ENCODE measurements at places on chromosomes 13 and 19.
A peak's percentile ranks its signal among the peaks of the same experiment; 100 is the strongest.

DNA sequence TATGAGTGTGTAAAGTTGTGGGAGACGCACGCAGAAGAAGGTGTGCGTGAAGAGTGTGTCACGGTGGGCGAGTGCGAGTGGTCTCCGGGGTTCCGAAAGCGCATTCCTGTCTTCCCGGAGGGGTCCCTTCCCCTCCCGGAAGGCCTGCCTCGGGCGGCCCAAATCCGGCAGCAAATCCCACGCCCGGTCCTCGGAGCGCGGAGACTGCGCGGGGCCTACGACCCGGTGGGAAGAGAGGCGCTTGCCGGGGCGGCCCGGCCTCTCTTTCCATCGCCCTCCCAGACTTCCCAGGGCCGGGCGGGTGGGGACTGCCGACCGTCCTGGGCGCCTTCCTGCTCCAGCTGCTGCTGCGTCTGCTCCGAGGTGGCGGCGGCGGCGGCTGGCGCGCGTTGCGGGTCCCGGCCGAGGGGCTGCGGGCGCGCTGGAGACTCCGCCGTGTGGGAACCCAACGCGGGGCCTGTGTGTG is 2.1 kb downstream of the ZIC5 start:
- DNase-seq = no peak

- DNase-seq = no peak
Measured at GRCh38 chr19:4077800-4078684, 11.3 kb upstream of the ZBTB7A start.

GRCh38 chr13:25490236-25490635 is 118.5 kb downstream of the ATP8A2 start:
- peak; percentile 36 for DNase-seq

DNA sequence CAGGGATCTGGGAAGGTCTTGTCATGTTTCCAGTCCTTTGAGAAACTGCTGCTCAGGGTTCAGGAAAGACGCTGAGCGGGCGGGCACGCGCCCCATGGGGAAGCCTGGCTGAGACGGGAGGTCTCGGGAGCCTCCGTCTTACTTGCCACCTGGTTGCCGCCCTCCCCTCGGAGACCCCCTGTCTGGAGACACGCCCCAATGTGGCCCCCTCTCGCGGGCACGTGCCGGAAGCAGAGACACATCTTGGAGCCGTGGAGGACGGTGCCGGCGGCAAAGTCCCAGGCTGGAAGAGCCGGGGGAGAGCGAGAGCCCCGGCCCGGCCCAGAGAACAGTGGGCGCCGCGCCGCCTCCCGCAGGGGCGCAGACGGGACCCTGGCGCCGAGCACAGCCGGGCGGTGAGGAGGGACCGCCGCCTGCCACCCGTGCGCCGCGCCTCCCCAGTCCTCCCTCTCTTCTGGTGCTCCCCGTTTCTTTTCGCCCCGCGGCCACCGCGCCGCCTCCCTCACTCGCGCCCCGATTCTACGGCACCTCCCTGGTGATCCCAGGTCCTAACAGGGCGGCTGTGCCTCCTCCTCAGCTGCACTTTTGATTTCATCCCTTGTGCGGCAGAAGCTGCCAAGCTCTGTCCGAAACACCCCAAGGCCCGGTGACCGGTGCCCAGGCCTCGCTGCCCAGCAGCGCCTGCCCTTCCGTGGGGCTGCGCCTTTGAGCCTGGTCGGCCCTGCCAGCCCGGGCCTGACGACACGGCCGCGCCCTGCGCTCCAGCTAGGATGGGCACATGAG is 15.5 kb downstream of the GJB2 start:
- DNase-seq = no peak

GRCh38 chr13:30904043-30904442 is 2.0 kb upstream of the MEDAG start:
- no peak for DNase-seq

- no peak for DNase-seq
Measured at GRCh38 chr13:114032126-114032799, 58.4 kb upstream of the C13orf46 start.

GRCh38 chr19:5026706-5027273 is 57.9 kb downstream of the KDM4B start:
- no peak for DNase-seq

DNA sequence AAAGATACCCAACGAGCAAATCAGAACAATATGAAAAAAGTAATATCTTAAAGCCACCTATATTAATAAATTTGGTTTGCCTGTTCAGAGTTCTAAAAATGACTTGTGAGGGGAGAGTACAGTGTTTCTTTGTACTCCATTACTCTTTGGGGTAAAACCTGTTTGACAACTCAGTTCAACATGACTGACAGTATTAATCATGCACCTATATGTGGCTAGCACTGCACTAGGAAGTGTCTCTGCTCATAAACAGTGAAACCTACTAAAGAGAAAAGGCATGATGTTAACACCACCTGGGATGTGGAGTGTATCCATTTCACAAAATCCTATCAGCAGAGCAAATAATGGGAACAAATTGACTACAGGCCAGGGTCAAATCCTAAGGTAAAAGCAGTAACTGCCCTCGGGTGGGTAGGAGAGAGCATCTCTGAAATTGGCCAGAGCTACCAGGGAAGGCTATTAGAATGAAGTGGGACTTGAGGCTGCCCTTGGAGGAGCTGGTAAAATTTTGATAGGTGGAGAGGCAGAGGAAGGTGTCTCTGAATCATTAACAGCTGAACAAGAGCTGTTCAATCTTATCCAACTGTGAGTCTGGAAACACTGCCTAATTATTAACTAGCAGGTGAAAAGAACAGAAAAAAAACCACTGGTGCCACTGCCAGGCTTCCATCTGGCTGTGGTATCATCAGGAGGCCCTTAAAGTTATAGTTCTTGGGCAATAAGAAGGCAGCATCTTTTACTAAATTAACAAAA is 365.1 kb downstream of the DNAJC15 start:
- no peak for DNase-seq

DNA sequence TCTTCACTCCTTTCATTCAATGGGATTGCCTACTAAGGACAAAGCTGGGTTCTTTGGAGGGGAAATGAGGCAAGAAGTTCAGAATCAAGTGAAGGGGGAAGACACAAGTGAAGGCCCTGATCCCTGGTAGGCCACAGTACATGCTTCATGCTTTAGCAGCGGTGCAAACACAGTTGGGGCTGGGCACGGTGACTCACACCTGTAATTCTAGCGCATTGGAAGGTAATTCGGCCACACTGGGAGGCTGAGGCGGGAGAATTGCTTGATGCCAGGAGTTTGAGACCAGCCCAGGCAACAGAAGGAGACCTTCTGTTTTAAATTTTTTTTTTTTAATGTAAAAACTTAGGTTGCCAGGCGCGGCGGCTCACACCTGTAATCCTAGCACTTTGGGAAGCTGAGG is 23.4 kb upstream of the GATAD2A start:
- DNase-seq = no peak

DNA sequence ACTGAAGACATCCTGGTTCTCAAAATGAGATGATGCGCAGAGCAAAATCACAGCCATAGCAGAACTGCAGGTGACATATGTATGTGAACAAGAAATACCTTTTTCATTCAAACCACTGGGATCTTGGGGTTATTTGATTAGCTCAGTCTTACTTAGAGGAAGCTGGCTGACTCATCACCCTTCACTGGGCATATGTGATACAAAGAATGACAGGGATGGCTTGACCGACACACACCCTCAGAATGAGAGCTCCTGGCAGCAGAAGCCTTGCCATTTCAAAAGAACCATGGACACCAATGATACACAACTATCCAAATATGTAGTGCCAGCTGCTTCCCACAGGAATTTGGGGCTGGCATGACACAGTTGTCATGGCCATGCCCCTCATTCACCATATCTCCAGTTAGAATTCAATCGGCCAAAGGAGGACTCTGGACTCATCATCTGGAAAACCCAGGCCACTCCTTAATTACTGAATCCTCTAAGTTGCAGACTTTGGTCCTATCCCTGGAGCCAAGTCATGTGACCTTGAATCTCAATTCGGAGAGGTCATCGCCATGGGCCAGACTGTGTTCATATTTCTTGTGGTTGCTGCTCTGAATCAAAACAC is 115.8 kb downstream of the KATNAL1 start:
- no peak for DNase-seq

DNA sequence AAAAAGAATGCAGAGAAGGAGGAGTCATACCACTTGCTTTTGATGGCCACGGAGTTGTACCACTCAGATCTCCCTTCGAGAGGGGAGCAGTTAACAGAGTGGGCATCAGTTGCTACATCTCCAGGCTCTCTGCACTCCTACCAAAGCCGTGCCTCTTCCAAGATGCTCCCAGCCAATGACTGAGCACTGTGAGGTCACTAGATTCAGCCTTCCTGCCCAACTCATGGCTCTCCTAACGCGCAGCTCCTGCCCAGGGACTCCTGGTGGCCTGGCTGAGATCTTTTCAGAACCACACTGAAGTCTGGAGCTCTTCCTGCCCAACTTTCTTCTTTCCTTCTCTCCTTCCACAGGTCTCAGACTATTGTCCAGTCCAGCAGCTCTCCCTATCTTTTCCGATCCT is 66.7 kb downstream of the LHFPL6 start:
- no peak for DNase-seq

GRCh38 chr13:38262211-38262610 is 87.4 kb upstream of the UFM1 start:
- no peak for DNase-seq

- peak; percentile 39 for DNase-seq
Measured at GRCh38 chr13:99086267-99087097, 108.6 kb upstream of the DOCK9 start.

All from putamen (tissue), 1 donor.